ENCODE measurements at places on chromosomes 13 and 19.
A peak's percentile ranks its signal among the peaks of the same experiment; 100 is the strongest.

GRCh38 chr13:29073755-29074154 lies 253.6 kb downstream of the MTUS2 start:
- DNase-seq = no peak

- peak; percentile 55 for DNase-seq
Measured at GRCh38 chr19:39941615-39942365, 7.4 kb upstream of the FCGBP start.

DNA sequence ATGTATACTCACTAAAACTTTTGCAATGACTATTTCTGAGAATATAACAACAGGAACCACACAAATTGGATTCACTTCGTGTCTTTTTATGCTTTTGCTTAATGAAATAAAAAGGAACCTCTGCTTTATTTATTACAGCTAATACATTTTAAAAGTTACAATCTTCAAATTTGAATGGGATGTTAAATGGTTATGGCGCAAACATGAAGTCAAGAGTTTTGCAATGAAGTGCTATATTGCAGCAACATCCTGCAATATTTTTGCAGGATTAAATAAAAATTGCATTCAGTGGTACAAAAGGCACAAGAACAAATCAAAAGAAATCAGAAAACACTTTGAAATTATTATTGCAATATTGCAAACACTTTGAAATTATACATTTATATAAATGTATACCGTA lies 1519.0 kb upstream of the MIR17HG start:
- no peak for DNase-seq

GRCh38 chr19:55270172-55270942 lies 9.6 kb downstream of the HSPBP1 start:
- no peak for DNase-seq

GRCh38 chr19:6697291-6697690 lies 23.2 kb downstream of the C3 start:
- no peak for DNase-seq

DNA sequence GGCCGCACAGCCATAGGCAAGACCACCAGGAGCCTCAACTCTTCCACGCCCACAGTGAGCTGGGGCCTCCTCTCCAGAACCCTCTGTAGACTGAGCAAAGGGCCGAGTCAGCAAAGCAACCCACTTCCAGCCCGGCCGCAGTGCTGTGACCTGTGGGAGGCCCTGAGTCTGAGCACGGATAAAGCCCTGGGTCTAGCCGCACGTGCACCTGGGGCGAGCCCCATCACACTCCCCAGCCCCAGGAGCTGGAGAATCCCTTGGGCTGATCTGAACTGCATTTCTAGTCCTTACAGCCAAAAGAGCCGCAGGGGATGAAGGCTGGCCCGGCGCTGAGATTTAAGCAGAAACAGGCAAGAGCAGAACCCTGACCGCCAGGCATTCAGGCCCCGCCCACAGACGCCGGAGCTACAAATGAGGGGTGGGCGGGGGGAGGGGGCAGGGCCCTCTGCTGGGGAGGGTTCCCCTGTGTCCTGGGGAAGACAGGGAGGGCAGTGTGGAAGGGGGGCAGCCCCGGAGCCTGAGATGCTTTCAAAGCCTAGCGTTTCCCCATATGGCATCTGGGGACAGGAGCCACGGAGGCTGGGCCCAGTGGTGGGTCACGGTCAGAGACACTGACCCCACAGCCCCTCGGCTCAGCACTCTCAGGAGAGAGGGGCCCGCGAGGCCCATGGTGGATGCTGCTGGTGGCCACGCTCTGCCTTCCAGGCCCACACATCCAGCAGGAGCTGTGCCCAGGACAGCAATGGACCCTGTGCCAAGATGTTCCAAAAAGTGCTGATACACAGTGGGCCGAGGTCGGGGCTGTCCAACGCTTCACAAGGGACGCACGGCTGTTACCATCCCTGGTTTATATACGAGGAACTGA lies 4.9 kb downstream of the TMEM259 start:
- DNase-seq = no peak

DNA sequence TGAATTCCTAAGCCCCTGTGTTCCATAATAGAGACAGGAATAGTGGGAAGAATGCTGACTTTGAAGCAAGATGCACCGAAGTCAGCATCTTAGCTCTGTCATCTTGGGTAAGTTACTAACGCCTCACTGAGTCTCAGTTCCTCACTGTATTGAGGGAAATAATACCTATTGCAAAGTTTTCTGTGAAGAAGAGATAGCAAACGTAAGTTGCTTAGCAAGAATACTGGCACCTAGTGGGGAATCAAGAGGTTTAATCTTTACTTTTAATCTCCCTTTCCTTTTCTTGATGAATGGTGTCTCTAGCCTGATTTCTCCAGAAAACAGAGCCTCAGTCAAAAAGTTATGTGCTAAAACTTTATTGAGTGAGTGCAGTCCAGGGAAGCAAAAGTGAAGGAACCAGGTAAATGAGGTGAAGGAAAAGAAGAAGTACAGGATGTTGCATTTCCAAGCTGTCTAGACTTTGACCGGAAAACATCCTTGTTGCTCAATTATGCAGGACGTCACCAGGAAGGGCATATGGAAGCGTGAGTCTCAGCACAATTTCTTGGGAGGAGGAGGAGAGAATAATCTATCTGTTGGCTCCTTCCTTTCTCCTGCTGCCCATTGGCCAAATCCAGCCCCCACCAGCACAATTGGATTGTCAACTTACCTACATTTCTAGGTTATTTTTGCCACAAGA lies 210.0 kb downstream of the B3GLCT start:
- DNase-seq = peak; percentile 36

DNA sequence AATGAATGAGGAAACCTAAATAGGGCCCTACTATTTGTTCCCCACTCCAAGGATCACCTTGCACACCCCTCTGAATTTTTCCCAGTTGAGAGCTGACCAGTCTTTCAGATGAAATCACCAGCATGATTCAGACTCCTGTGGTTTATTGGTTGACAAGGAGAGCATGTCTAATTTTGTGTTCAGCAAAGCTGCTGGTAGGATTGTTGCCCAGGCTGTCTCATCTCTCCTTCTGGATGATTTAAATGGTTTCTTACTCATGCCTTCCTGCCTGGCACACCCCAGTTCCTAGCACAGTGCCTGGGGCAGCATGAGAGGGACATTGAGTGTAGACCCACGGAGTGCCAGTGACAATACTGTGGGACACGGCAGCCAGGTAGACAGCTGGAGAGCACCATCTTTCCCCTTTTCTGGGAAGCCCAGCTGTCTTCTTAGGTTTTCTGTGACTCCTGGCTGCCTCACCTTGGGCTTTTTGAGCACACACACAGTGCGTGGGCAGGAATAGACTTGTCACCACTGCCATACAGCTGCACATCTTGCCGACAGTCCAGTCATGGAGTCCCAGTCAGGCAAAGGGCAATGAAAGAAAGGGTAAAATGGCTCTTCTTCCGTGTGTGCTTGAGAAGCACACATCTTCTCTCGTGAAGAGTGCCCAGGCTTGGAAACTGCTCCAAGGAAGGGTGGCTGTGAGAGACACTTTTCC lies 12.3 kb downstream of the FGF9 start:
- DNase-seq = no peak

GRCh38 chr13:38687246-38688229 lies 661 bp downstream of the FREM2 start:
- DNase-seq = peak; percentile 67

DNA sequence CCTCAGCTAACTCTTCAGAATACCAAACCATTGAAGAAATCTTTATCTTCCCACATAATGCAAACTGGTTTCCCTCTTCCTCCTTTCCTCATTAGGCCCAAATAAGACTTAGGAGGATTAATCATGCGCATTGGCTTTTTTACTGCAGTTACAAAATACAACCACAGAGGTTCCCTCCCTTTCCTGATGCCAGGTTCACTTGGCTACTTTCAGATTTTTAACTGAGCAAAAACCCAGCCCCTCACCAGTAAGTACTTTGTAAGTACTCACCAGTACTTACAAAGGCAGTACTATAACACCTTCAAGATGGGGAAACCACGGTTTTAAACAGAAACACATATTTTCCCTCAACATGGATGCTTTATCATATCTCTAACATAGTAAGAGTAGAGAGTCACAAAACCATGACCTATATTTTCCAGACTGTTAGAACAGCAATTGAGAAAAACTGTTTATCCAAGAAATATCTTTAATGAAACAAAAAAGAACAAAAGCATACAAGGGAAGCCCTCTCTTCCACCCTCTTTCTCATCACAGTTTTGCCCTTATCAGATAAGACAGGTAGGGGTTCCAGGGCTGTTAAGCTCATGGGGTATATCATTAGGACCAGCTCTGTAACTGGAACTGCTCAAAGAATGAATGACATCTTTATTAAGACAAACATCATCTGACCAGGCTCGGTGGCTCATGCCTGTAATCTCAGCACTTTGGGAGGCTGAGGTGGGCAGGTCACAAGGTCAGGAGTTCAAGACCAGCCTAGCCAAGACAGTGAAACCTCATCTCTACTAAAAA lies 12.7 kb downstream of the FOXO1 start:
- DNase-seq = no peak

DNA sequence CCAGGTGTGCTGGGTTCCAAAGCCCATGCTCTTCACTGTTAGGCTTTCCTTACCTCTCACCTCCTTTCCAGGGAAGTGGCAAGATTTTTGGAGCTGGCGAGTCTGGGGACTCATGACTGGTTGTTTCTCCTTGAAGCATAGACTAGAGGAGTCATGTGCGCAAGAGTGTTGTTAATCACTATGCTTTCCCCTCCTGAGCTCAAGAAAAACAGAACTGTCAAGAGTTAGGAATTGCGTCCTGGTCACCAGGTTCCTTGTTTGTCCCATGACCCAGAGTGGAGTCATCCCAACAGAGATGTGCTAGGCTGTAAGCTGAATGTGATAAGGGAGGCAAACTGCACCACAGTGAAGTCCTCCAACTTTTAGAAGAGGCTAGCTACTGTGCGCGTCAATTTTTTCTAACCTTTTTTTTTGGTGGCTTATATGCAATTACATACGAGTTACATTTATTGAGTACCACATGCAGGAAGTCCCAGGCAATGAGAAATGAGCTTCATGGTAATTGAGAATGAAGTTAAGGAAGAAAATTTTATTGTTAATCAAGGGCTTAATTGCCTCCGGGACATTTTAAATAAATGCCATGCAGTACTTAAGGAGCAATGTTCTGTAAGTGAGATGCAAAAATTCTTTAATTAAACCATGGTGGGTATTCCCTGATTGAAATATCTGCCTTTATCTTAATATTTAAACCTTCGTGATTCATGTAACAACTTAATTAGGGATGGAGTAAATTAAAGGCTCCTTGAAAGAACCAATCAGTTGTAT lies 233.9 kb downstream of the ZIC5 start:
- no peak for DNase-seq

- DNase-seq = no peak
Measured at GRCh38 chr13:87678372-87678752, 7.2 kb downstream of the SLITRK5 start.

- no peak for DNase-seq
Measured at GRCh38 chr13:66405908-66406802, 824.0 kb downstream of the PCDH9 start.

- no peak for DNase-seq
Measured at GRCh38 chr13:46124531-46124966, 19.7 kb upstream of the CPB2 start.

GRCh38 chr13:105956921-105957320 lies 578.5 kb downstream of the EFNB2 start:
- no peak for DNase-seq

DNA sequence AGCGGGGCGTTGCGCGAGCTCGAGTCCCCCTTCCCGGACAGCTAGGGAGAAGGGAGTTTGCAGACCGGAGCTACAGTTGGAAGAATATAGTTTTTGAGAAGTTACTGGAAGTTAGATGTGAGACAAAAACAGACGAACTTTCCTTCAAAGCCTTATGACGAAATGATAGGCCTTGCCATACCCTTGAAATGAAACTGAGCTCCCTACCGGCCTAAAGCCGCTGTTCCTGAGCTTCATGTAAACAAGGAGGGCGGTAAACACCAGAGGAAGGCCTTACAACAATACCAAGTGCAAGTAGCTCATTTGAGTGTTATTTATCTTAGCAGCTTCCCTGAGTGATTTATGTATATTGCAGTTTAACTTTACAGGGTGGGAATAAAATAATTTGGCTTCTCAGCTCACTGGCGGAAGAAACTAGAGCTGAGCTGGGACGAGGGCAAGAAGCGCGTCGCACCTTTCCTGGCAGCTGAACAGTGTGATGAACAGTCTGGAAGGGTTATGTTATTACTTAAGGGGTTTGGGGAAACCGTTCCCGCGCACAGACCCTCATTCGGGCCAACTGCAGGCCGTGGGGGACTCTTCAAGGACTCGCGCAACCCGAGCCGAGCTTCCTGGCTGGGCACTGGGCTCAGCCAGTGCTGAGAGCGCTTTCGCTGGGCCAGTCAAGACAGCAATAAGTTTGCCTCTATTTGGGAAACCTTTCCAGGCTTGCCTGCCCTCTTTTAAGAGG lies 111.2 kb downstream of the KCNRG start:
- no peak for DNase-seq

DNA sequence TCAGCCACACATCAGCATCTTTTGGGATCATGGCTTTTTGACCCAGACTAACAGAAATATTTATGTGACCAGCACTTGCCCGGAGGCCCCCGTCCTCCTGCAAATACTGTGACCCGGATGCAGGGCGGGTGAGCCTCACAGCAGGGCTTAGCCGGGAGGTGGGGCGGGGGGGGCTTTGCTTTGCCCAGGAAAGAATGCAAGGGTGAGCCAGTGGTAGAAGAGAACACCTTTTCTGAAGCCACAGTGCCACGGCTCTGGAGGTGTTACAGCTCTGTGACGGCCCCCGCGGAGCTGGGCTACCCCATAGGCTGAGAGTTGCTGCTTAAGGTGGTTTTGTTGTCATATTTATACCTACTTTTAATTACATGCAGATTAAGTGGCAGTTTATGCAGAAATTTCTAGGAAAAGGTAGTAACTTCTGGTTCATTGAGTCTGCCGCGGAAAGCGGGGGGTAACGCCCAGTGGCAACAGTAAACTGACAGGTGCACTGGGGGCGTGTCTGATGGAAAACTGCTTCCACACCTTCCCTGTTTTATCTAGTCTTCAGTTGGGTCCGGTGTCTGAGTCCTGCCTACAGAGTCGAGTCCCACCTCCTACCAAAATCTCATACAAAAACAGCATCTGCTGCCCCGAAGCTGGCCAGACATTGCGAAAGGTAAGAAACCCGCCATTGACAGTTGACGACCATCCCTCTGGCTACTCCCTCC lies 187.9 kb downstream of the TEX29 start:
- DNase-seq = no peak

GRCh38 chr19:43731846-43732245 lies 16.0 kb downstream of the IRGC start:
- DNase-seq = no peak
